Urinary bladder (tissue), 4 donors: ENCODE measurements at places on chromosomes 6 and 20.

DNA sequence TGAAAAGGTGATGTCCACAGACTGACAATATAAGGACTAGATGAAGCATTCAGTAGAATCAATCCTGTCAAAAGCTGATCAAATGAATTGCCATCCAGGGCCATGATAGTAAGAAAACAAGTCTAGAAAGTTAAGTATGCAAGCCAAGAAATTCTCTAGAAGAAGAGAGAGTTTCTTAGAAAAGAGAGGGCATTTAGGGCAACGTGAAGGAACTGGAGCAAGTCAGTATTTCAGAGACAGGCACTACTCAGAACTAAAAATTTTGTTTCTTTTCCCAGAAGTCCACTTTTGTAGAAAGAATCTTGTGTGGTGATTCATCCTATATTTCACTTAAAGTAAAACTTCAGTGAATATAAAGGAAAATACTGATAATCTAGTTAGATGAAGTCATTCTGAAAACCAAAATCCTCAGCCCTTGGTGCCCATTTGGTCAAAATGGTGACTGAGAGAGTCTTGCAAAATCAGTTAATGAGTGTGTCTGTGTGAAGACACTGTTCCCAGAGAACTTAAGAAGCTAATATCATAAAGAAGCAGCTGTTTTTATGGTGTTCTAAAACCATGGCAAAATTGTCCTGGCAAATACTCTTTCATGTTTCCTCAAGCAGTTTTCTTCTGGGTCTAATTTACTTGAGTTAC, 82.2 kb downstream of the COL19A1 start:
- DNase-seq: no peak

DNA sequence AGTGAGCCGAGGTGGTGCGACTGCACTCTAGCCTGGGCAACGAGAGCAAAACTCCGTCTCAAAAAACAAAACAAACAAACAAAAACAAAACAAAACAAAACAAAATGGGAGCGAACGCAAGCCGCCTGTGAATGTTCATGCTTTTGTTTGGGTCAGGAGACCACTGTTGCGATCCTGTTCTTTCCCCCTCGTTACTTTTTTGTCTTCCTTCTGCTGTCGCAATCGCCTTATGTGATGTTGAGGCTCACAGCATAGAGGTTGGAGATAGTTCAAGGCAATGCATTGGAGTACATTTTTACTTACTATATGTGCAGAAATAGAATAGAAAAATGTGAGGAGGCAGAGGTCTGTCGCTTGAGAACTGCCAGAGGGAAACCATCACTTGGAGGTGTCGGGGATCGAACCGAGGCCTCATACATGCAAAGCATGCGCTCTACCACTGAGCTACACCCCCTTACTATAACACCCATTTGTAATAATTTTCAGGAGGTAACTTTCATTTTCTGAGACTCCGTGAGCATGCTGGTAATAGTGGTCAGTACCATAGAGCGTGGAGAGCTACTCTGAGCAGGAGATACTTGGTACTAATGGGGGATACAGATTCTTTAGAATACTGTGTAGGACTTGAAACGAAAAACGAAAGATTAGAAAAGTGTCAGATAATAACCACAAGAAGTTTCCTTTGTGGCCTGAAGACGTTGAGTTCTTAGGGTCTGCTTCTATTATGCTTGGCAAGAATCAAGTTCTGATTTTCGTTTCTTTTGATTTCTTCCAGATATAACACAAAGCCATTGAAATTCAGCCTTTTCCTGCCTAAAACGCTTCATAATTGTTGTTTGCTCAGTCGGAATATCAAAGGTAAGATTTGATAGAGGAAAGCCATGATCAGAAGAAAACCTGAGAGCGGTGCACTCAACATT, 121.1 kb downstream of the TRIM27 start:
- no peak for DNase-seq

- DNase-seq: no peak
Observed at GRCh38 chr20:5045906-5046305, 44.6 kb upstream of the SLC23A2 start.

DNA sequence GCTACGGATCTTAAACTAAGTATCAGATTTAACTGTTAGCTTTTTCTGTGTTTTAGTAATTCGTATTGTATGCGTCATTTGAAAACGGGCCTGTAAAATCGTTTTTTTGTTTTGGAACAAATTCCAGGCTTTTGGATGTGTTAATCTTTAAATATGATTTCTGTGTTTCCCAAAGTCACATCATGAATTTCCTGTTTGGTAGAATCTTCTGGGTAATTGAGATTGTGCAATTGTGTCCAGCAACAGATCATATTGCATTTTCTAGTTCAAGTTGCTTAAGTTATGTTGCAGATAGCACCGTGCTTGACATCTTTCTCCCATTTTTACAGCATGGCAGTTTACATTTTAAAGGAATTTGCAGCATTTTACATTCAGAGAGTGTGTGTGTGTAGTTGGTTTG, 1.9 kb downstream of the MAPK14 start:
- no peak for DNase-seq

DNA sequence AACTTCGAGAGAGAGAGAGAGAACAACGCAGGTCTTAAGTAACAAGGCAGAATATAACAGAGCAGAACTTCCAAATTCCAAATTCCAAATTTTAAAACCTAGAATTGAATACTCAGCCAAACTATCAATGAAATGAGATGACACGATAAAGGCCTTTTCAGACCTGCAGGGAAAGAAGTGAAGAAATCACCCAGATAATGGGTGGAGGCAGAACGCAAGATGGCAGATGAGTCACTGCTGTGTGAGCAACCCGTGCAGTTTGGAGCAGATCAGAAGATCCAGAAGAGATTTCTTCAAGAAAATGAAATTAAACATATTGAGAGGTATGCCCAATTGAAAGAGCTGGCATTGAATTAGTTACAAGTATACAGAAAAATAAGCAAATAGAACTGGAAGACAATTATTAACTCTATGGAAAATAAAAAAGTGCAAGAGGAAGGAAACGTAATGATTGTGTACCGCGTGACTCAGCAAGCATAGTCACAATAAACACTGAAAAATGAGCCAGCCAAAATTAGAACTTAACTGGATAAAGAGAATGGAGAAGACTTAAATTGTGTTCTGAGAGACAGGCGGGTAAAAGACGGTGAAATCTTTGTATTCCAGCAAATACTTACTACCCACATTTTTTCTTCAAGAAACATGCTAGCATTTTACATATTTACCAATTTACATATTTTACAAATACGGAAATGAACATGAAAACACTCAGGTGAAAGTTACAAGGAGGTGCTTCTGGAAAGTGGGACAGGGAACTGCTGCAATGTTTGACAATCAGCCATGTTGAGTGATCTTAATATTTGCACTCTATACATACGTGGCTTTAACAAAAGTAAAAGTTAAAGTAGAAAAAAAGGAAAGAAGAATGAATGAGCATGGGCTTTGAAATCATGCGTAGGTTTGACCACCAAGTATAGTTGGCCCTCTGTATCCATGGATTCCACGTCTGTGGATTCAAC, 87.9 kb upstream of the CDYL start:
- no peak for DNase-seq

GRCh38 chr6:157226026-157226625, 97.2 kb downstream of the TMEM242 start:
- no peak for DNase-seq

- DNase-seq: no peak
Observed at GRCh38 chr6:125791820-125792165, 1.0 kb downstream of the NCOA7 start.

GRCh38 chr6:28207510-28208110, 17.5 kb upstream of the ZSCAN9 start:
- no peak for DNase-seq

DNA sequence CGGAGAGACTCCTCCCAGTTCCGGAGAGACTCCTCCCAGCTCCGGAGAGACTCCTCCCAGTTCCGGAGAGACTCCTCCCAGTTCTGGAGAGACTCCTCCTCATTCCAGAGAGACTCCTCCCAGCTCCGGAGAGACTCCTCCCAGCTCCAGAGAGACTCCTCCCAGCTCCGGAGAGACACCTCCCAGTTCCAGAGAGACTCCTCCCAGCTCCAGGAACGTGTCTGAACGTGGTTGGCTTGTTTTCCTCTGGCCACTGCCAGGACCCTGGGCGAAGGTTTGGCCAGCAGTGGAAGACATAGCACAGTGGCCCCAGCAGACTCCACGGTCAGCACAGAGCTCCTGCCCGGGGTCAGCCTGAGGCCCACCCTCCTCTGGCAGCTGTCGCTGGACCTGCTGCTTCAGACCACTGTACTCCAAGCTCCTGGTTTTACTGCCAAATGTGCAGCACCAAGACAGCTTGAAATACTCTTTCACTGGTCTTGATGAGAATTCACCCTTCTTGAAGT, 122.3 kb upstream of the AFDN start:
- no peak for DNase-seq

- DNase-seq: no peak
Observed at GRCh38 chr6:116017546-116018295, 43.0 kb downstream of the FRK start.

GRCh38 chr6:130421585-130421984, 55.8 kb downstream of the TMEM200A start:
- DNase-seq: no peak

- no peak for DNase-seq
Observed at GRCh38 chr6:163675611-163676010, 261.1 kb downstream of the QKI start.

DNA sequence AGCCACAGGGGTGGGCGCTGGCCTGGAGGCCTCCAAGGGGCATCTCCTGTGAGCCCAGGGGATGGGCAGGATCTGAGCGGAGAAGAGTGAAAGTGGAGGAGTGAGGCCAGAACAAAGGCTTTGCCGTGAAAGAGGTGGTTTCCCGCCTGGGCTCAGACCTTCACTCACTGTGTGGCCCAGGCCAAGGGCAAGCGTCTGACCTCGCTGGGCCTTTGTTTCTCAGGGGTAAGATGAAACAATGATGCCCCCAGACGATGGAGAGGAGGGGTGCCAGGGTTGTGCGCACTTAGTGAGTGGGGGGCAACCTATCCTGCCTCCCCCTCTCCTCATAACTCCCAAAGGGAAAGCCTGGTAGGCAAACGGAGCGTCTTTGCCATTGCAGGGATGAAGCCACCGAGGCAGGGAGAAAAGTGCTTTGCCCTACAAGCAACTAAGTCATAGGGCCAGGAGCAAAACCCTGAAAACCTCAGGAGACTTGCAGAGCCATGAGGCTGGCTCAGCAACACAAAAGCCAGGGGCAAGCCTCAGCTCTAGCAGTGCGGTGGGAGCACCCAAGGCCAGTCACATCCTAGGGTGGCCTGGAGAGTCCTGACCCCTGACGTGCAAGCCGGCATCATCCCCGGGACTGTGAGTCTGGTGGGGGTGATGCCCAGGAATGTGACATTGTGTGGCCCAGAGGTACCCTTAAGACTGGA, 897 bp upstream of the STMN3 start:
- no peak for DNase-seq

DNA sequence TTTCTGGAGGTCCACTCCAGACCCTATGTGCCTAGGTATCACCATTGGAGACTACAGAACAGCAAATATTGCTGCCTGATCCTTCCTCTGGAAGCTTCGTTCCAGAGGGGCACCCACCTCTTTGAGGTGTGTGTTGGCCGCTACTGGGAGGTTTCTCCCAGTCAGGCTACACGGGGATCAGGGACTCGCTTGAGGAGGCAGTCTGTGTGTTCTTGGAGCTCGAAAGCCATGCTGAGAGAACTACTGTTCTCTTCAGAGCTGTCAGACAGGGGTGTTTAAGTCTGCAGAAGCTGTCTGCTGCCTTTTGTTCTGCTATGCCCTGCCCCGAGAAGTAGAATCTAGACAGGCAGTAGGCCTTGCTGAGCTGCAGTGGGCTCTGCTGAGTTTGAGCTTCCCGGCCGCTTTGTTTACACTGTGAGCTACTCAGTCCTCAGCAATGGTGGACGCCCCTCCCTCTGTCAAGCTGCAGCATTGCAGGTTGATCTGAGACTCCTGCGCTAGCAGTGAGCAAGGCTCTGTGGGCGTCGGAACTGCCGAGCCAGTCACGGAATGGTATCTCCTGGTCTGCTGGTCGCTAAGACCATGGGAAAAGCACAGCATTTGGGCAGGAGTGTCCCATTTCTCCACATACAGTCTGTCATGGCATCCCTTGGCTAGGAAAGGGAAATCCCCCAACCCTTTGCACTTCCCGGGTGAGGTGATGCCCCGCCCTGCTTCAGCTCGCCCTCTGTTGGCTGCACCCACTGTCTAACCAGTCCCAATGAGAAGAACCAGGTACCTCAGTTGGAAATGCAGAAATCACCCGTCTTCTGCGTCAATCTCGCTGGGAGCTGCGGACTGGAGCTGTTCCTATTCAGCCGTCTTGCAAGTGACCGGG, 32.5 kb upstream of the ASCC3 start:
- no peak for DNase-seq

DNA sequence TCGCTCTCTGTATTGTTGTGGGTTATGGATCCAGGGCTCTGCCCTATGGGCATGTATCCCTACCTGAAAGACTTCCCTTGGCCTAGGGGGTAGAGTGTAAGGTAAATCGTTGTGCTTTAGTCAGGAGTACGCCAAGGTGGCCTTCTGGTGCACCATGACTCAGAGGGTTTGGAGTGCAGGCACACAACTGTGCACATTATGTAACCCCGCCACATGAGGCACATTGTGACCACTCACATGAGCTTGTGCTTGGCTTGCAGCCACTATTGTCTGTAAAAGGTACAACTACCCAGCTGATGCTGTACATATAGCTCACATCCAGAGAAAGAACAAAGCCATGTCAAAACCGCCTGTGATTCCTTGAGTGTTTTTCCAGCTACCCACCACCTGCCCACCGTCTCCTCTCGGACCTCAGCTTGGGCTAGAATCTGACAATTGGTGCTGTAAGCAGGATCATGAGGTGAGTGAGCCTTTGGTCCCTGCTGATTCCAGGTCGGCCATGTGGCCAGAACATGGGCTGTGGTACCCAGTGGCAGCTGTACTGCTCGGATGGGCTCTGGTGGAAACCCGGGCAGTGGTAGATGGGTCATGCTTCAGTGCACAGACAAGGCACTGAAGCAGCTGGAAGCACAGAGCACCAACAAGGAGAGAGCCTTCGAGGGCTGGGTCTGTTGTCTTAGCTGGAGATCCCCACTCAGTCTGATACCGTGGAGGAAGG, 33.8 kb downstream of the HDDC2 start:
- no peak for DNase-seq

DNA sequence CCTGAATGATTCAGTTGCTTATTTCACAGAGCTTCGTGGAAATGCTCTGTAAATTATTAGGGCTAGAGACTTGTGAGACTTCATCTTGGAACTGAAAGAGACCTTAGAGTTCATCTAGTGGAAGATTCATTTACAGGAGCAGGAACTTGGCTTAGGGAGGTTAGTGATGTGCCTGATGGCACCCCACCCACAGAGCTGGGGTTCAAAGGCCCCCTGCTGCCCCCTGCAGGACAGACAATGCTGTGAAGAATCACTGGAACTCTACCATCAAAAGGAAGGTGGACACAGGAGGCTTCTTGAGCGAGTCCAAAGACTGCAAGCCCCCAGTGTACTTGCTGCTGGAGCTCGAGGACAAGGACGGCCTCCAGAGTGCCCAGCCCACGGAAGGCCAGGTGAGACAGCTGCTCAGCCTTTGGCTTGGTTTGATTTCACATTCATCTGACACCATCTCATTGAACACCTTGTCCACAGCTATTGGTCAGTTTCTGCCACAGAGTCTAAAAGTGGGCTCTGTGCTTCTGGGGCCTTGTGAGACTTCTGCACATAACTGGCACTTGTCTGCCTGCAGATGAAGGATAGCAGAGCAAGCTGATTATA, 25.1 kb downstream of the MYBL2 start:
- DNase-seq: no peak
